Fibroblast of the aortic adventitia (primary cell): ENCODE measurements at places on chromosomes 2 and 18.

DNA sequence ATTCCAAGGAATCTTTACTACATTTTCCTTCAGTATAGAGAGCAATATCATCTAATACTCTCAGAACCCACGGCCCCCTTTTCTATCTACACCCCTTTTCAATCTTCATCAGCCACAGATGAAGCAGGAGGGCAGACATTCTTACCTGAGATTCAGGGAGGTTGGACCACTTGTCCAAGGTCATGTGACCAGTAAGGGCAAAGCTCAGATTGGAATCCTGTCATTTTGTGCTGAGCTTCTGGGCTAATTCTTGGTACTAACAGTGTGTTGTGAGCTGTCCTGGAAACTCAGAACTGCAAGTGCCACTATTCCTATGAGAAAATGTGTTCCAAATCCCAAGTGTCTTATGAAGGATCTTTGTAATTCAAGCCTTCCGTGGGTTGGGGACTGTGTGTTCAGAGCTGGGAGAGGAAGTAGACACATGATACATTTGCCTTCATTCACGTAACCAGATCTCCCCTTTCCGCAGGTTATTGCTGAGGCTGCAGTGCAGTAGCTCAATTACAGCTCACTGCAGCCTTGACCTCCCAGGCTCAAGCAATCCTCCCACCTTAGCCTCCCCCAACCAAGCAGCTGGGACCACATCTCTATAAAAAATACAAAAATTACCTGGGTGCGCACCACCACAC, 3.3 kb downstream of the CHRNA1 start:
- DNase-seq = no peak

DNA sequence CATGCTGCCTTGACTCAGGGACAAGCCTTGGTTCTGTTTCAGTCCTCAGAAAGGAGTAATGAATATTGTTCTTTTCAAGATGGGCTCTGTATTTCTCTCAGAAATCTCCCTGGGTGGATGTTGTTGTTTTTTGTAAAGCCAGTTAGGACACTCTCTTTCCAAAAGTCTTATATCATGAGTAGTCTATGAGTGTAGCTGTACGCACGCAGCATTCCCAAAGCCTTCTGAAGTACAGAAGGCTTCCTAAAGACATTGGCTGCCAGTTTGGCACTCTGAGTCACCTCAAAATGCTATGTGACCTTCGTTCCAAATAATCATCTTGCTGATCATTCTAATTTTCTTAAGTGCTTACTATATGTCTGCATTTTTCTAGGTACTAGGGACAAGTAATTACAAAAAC, 16.7 kb upstream of the GTF2A1L start:
- peak; percentile 59 for DNase-seq

- DNase-seq = peak; percentile 95
These were observed 83.4 kb downstream of the TTC27 start for GRCh38 chr2:32711219-32711618.

- no peak for DNase-seq
These were observed 5.9 kb upstream of the TCF4 start for GRCh38 chr18:55593888-55594287.

DNA sequence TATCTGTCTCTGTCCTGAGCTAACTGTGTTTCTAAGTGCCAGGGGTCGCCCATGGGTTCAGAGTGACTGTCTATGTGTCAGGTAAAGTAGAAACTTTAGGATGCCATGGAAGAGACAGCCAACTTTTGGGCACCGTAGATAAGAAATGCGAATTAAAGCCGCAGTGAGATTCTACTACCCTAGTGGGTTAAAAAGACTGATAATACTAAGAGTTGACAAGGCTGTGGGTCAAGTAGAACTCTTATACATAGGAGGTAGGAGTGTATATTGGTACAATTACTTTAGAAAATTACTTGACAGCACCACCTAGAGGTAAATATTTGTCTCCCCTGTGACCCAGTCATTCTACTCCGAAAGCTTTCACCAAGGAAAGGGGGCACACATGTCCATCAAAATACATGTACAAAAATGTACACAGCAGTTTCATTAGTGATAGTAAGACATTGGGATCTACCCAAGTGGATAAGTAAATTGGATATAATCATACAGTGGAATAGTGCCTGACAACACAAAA, 371.3 kb downstream of the SLC4A3 start:
- DNase-seq = no peak

GRCh38 chr2:136121204-136121910, 3.4 kb upstream of the CXCR4 start:
- DNase-seq = no peak

DNA sequence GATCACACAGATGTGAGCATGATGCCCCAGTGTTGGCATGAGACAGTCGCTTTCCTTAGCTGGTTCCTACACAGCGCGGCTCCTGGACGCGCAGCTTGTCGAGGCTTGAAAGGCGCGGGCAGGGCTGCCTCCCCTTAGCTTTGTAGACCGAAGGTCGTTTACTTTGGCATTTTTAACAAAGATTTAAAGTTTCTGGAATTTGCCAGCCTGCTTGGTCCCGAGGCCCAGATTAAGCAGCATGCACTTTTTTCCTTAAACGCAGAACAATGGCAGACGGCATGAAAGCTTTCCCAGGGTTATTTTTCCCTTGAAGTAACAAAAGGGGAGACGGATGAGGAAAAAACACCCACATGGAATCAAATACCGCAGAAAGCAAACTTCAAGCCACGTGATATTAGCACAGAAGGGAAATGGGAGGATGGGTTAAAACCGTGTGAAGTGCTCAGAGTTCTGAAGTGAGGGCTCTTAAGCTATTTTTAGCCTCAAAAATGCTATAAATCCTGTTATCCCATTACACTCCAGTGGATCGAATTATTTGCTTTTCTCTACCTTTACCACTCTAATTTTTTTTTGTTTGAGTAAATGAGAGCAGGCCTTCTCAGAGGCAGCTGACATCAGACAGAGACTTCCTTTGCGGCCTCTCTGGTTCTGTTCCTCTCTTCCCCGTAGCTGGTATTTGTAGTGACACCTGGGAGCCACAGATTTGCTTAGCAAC, 55.7 kb downstream of the NPAS2 start:
- no peak for DNase-seq

DNA sequence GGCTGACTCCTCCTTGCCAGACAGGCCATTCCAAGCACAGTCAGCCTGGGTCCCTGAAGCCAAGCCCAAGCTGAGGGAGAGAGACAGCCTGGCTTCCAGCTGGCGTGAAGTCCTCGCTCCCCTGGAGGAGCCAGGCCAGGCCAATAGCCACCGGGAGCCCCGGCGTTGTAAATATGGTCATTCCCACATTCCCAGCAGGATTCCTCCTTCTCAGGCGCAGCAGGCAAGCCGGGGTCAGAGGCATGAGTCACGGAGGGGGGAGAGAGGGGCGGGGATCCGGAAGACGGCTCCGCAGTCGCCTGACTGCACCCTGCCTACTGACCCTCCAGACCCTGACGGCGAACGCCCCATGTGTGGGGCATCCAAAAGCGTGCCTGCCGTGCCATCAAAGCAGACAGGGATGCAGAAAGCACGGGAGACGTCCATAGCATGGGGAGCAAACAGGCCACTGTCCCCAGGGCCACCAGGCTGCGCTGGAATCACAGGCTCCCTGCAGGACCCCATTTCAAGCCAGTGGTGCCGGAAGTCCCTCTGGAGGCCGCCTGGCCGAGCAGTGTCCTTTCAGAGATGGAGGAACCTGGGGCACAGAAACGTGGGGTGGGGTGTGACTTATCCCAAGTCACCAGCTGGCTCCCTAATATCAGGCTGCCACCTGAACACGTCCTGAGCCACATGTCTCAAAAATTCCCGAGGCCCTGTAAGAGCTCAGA, 48.2 kb downstream of the TWIST2 start:
- DNase-seq = peak; percentile 95

- no peak for DNase-seq
These were observed 40.0 kb downstream of the COA5 start for GRCh38 chr2:98568161-98568956.

DNA sequence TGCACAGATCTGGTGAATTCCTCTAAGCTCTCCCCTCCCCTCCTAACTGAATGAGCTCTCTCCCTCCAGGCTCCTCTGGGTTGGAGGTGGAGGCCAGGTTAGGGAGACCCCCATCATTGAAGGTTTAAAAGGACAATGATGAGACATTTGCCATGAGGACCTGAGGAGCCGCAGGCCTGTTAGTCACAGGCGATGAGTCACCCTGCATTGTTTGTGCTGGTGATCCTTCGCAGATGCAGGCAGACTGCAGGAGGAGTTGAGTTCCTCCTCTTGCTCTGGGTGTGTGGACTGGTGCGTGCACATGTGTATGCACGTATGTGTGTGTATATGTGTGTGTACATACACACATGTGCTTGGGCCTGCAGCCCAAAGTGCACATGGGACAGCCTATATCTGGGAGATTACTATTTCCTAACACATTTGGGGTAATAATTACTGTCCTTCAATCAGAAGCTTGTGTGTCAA, 42.0 kb downstream of the MCFD2 start:
- peak; percentile 94 for DNase-seq

GRCh38 chr2:156340804-156341451, 8.4 kb upstream of the NR4A2 start:
- DNase-seq = peak; percentile 63

DNA sequence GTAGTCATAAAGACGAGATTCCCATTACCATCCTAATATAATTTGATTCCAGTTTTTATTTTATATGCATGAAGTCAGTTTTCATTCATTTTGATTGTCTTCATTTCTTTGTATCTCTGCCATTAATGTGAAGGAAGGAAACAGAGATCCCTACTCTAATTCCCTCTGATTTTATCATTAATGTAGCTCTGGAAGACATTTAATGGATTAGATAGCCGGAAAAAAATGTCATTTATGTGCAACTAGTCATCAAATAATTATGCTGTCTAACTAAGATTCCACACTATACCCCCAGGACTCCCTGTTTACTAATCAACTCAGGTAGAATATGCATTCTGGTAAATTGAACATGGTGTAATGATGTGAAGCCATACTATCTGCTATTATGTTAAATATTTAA, 19.9 kb downstream of the RHBDD1 start:
- no peak for DNase-seq

GRCh38 chr2:200443376-200443775, 66.5 kb downstream of the KCTD18 start:
- no peak for DNase-seq

- DNase-seq = no peak
These were observed 650.3 kb downstream of the DCDC2C start for GRCh38 chr2:4353668-4354067.
